ENCODE measurements at places on chromosomes 1 and 21.

DNA sequence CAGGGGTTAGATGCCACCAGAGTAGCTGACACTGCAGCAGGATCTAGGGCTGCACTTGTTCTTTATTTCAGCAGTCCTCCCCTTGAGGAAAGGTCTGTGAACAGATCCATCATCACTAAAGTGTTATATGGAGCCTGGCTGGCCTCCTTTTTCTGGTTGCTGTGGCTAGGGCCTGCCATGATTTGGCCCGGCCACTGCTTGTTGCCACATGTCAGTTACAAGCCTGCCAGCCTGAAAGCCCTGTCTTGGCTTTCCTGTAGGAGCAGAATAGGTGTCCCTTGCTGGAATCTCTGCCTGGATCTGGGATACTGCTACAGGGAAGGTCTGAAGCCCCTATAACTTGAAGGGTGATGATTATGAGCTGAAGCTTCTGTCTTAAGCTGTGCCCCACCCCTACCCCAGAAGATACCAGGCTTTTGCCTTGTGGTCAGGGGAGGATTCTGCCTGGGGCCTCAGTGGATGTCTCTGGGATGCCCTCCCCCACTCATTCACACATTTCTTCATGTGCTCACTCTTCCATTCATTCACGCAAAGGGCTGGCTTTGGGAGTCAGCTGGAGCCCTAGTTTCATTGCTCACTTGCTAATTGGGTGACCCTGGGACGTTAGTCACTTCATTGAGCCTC lies 64.7 kb downstream of the NDUFS5 start:
- no peak for DNase-seq
- H3K4me1 ChIP-seq, result peaks cover 3% of the 10 kb centered on the region
- H3K36me3 ChIP-seq, result no peaks in the 10 kb centered on the region
- H3K4me3 ChIP-seq, result no peak overlapping the region
- H3K27ac ChIP-seq, result no peak overlapping the region

DNA sequence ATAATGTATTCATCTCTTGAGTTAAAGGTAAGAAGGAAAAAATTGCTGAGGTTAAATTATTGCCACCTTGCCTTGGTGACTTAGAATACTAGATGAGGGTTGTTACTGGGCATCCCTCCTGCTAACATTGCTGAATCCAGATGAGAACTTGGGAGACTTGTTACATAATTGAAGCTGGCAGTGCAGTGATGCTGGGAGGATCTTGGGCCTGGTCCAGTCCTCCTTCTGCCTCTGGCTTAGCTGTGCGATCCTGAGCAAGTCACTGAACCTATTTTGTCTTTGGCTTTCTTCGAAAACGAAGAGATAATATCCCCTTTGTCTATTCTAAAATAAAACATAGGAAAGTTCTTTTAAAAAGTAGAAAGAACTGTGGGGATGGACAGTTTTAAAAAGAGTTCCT lies 244.9 kb upstream of the NRIP1 start:
- H3K4me1 ChIP-seq, result no peaks in the 10 kb centered on the region
- no peak overlapping the region for H3K4me3 ChIP-seq
- no peak for DNase-seq
- no peaks in the 10 kb centered on the region for H3K36me3 ChIP-seq
- H3K27me3 ChIP-seq, result peaks cover 25% of the 10 kb centered on the region

GRCh38 chr1:232676307-232676706 lies 46.4 kb upstream of the SIPA1L2 start:
- DNase-seq, result no peak
- no peak overlapping the region for H3K27ac ChIP-seq
- peaks cover 23% of the 10 kb centered on the region for H3K27me3 ChIP-seq
- H3K36me3 ChIP-seq, result no peaks in the 10 kb centered on the region

GRCh38 chr1:240691501-240691900 lies 79.5 kb upstream of the GREM2 start:
- H3K4me3 ChIP-seq, result no peak overlapping the region
- H3K27me3 ChIP-seq, result peaks cover 18% of the 10 kb centered on the region
- H3K4me1 ChIP-seq, result no peaks in the 10 kb centered on the region
- H3K36me3 ChIP-seq, result no peaks in the 10 kb centered on the region
- H3K27ac ChIP-seq, result no peak overlapping the region

- H3K4me1 ChIP-seq, result no peaks in the 10 kb centered on the region
- H3K36me3 ChIP-seq, result no peaks in the 10 kb centered on the region
- H3K27me3 ChIP-seq, result peaks cover 57% of the 10 kb centered on the region
- H3K27ac ChIP-seq, result no peak overlapping the region
- DNase-seq, result no peak
Measured at GRCh38 chr1:67668660-67669059, 16.3 kb upstream of the GADD45A start.

DNA sequence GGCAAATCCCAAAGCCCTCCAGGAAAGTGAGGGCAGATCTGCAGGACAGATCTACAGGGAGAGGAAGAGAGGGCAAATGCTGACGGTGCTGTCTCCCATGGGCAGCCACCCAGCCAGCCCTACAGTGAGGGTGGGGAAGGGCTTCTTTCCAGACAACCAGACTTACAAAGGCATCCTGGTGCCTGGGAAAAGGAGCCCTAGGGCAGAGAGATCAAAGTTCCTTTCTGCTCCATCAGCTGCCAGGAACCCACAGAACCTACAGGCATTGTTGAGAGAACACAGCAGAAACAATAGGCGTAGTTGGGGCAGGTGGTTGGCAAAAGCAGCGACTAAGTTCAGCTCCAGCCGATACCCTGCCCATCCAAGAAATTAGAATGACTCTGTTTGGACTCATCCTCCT lies 332.4 kb downstream of the KCNH1 start:
- H3K27ac ChIP-seq, result no peak overlapping the region
- H3K4me1 ChIP-seq, result no peaks in the 10 kb centered on the region
- no peak for DNase-seq
- no peak overlapping the region for H3K4me3 ChIP-seq

DNA sequence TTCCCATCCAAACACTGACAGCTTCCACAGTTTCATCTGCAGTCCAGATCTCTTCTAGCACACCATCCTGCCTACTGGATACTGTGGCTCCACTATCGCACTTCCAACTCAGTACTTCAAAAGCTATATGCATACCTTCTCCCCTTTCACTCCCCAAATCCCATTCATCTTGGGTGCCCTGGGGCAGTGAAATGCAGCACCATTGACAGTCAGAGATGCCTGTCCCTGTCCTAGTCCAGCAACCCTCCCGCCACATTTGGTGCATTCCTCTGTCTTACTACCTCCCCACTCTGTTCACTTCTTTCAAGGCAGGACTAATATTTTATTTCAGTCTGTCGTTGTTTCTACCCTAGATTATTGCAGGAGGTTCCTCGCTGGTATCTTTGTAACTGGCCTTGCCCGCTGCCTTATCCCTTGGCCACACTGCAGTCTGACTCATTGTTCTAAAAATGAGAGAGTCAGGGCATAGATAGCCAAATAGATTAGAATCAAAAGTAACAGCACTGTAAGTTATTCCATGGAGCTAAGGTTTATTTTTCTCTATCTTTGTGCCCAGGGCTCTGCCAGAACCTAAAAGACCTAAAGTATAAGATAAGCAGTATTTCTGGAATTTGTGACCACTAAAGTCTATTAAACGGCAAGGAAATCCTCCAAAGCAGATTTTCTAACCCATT lies 96.7 kb downstream of the ESRRG start:
- no peak for DNase-seq
- H3K27me3 ChIP-seq, result no peaks in the 10 kb centered on the region
- H3K27ac ChIP-seq, result no peak overlapping the region

GRCh38 chr1:82317671-82318070 lies 516.9 kb downstream of the ADGRL2 start:
- no peak overlapping the region for H3K4me3 ChIP-seq
- H3K4me1 ChIP-seq, result no peaks in the 10 kb centered on the region
- no peak for DNase-seq
- H3K27ac ChIP-seq, result no peak overlapping the region

DNA sequence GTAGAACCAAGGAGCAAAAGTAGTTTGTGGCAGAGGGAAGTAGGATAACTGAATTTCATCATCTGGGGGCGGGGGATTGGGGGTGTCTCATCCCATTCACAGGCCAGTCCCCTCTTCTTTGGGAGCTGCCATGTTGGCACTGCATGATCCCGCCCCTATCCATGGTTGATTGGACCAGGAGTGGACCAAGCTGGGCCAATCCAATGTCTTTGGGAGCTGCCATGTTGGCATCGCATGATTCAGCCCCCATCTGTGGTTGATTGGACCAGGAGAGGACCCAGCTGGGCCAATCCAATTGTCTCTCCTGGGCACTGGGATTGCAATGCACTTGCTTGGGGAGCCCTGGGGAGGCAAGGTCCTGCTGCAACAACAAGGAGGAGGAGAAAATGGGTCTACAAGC lies 12.3 kb upstream of the ALPL start:
- no peak for DNase-seq
- no peaks in the 10 kb centered on the region for H3K27me3 ChIP-seq
- H3K4me3 ChIP-seq, result no peak overlapping the region
- H3K4me1 ChIP-seq, result no peaks in the 10 kb centered on the region
- H3K27ac ChIP-seq, result no peak overlapping the region
- no peaks in the 10 kb centered on the region for H3K36me3 ChIP-seq

GRCh38 chr1:8239306-8240023 lies 78.4 kb upstream of the SLC45A1 start:
- H3K36me3 ChIP-seq, result no peaks in the 10 kb centered on the region
- H3K4me3 ChIP-seq, result no peak overlapping the region
- H3K4me1 ChIP-seq, result peaks cover 5% of the 10 kb centered on the region
- H3K27ac ChIP-seq, result no peak overlapping the region
- H3K27me3 ChIP-seq, result no peaks in the 10 kb centered on the region

- H3K27ac ChIP-seq, result no peak overlapping the region
- H3K27me3 ChIP-seq, result no peaks in the 10 kb centered on the region
- H3K4me3 ChIP-seq, result no peak overlapping the region
- no peaks in the 10 kb centered on the region for H3K36me3 ChIP-seq
Measured at GRCh38 chr1:218139761-218140160, 145.3 kb upstream of the RRP15 start.

- no peak overlapping the region for H3K4me3 ChIP-seq
- no peak for DNase-seq
- H3K27ac ChIP-seq, result no peak overlapping the region
- H3K36me3 ChIP-seq, result peaks cover 11% of the 10 kb centered on the region
- H3K27me3 ChIP-seq, result no peaks in the 10 kb centered on the region
Measured at GRCh38 chr1:46058936-46059335, 73.5 kb downstream of the PIK3R3 start.

- peaks cover 7% of the 10 kb centered on the region for H3K4me1 ChIP-seq
- DNase-seq, result no peak
- no peaks in the 10 kb centered on the region for H3K27me3 ChIP-seq
- no peak overlapping the region for H3K4me3 ChIP-seq
- H3K27ac ChIP-seq, result no peak overlapping the region
Measured at GRCh38 chr1:222861062-222861461, 46.2 kb downstream of the DISP1 start.

DNA sequence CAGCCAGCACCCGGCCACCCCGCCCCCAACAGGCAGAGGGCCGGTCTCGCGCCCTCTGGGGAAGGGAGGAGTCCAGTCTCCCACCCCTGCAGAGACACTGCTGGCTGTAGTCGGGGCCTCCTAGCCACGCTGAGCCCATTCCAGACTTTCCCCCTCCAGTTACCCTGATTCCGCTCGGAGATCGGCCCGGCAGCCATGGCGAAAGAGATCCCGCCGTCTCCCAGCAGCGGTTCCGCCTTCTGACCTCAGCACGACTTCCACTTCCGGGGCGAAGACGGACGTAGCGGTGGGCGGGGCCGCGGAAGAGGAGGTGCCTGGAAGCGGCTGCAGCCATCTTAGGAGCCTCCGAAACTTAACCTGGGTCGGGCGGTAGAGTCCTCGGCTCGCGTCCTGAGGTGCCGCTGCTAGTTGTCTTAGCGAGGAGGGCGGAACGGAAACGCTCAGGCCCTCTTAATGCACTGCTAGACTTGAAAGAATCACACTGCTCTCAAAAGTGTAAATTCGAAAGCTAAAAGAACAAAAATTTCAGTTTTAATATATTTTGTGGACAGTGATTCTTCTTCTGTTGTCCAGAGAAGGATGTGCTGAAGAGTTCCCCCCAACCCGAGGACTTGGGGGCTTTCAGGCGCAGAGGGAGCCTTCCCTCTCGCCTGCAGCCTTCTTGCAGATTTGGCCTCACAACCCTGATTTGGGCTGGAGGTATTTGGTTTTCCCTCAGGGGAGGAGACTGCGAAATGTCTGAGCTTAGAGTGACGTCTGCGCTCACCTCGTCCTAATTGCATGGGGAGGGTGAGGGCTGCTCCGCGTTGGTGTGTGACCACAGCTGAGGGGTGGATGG lies at the start of gene SF3B4:
Gene SF3B4 (minus strand): TSS at position 241 of the 838 bp plus-strand sequence. CDS start 44 bp downstream, at position 197.
- H3K27me3 ChIP-seq, result peaks cover 8% of the 10 kb centered on the region
- peak within 1 kb of the TSS; percentile 86 for H3K27ac ChIP-seq
- H3K4me1 ChIP-seq, result peaks cover 69% of the 10 kb centered on the region
- DNase-seq, result peak; percentile 96
- H3K36me3 ChIP-seq, result peaks cover 39% of the 10 kb centered on the region

- DNase-seq, result no peak
- no peaks in the 10 kb centered on the region for H3K36me3 ChIP-seq
- H3K27me3 ChIP-seq, result no peaks in the 10 kb centered on the region
- H3K27ac ChIP-seq, result no peak overlapping the region
- no peaks in the 10 kb centered on the region for H3K4me1 ChIP-seq
- no peak overlapping the region for H3K4me3 ChIP-seq
Measured at GRCh38 chr1:2177541-2177940, 17.0 kb downstream of the FAAP20 start.

DNA sequence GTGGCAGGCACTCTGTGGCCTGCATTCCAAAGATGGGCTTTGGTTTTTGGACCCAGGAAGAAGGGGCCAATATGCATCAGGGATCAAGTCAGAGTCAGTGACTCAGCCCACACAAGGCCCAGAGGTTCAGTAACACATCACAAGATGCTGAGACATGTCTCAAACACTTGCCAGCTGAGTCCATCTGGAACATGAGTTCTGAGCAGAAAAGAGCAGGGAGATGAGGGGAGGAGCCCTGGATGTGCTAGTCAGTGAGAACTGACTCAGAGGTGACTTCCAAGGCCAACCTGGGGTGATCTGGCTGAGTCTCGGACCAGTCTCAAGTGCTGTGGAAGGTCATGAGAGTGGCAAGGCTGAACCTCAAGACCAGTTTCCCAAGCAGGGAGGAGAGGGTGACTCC lies 150.1 kb downstream of the CDC7 start:
- no peaks in the 10 kb centered on the region for H3K27me3 ChIP-seq
- H3K27ac ChIP-seq, result peak overlapping the region; percentile 71
- peaks cover 22% of the 10 kb centered on the region for H3K4me1 ChIP-seq
- no peak for DNase-seq
- no peak overlapping the region for H3K4me3 ChIP-seq

DNA sequence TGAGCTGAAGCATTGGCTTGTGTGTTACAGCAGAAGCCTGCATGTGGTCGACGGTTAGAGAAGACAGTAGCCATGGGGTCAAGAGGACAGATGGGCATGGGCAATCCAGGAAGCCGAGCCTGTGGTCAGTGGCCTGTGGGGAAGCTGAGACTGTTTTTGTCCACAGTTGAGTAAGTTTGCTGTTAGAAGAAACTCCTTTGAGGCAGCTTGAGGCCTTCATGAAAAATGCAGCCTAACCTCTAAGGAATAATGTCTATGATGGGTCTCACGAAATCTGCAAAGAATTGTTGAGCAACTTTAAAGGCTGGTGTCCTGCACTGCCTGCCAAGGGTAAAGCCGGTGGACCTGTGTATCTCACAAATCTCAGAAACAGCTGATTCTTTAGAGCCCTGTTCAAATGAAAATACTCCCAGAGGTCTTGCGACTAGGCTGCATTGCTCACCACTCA lies 322.4 kb downstream of the SETD4 start:
- no peak overlapping the region for H3K27ac ChIP-seq
- H3K4me3 ChIP-seq, result no peak overlapping the region
- DNase-seq, result no peak
- H3K27me3 ChIP-seq, result peaks cover 26% of the 10 kb centered on the region
